Activated naive CD4-positive, alpha-beta T cell treated with anti-CD3 and anti-CD28 coated beads, Interleukin-2, amount 50 U/mL, for 72 hours (primary cell): ENCODE measurements at places on chromosomes 7 and 10. TPM values are rescaled to one million over a fixed set of nuclear protein-coding genes. Genes with fewer than 3 reads are reported as not detected.

The PAPOLB gene
- total RNA-seq: not detected

The TMEM254 gene
- 17.1 TPM for total RNA-seq

The CD36 gene
- not detected for total RNA-seq

The SH2D4B gene
- 0.14 TPM for total RNA-seq

The DGKI gene
- total RNA-seq: 0.71 TPM
